ENCODE measurements at places on chromosomes 4 and X. TPM values are rescaled to one million over a fixed set of nuclear protein-coding genes. Genes with fewer than 3 reads are reported as not detected.
A peak's percentile ranks its signal among the peaks of the same experiment; 100 is the strongest.

GRCh38 chrX:116499780-116500179 is 37.0 kb upstream of the CT83 start:
- no peak for ATAC-seq

DNA sequence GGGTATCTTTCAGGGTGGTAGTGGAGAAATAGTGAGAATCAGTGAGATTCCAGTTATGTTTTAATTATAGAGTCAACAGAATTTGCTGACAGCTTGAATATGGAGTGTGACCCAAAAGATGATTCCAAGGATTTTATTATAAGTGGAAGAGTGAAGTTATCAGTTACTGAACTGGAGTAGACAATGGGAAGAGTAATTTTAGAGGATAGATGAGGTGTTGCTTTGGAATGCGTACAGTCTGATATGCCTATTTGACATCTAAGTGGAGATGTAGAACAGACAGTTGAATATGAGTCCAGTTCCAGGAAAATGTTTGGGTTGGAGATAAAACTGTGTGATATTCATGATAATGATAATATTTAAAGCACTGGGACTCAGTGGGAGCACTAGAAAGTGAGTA is 174.2 kb downstream of the MAPK10 start:
- ATAC-seq: no peak

DNA sequence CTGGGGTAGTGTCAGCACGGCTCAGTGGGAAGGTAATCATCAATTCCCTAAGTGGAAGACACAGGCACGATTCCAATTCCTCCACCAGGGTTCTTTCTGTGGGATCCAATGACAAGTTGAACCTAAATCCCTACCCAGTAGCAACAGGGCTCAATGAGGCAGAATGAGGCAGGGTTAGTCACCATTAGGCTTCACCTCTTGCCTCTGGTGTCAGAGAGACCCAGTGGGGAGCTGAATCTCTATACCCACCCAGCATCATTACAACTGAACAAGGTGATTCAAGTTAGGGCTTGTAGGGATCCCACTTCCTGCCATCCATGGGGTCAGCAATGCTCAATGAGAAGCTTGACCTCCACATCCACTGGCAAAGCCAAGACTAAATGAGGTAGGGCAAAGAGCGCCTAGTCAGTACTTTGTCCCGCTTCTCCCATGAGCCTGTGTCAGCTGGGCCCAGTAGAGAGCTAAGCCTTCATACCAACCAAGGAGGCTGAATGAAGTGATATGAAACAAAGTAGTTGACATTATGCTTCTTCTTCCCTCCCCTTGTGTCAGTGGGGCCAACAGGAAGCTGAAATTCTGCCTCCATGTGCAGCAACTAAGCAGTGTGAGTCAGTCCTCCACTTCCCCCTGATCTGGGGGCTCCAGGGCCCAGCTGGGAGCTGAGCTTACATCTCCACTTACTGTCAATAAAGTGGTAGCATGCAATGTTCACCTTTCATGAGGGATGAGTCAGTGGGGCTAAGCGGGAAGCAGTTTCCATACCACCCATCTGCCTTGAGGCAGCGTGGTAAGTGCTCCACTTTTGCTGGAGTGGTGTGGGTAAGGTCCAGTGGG is 36.4 kb upstream of the RBM41 start:
- ATAC-seq: no peak

DNA sequence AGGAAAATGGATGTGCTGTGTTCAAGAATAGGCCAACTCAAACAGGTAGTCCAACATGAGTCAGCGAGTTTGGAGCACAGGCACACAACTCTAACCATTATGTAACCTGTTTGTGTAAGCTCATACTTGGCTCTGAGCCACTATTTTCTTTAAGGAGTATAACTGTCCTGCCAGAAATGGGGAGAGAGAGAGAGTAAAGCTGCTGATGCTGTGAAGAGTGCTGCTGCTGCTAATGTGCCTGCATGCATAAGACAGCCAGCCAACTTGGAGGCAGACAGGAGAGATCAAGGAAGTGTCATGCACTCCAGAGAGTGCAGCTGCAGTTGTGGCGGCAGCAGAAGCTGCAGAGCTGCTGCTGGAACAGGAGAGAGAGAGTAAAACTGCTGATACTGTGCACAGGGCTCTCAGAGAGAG is 11.7 kb upstream of the STATH start:
- ATAC-seq: peak; percentile 46

- ATAC-seq: no peak
Observed at GRCh38 chr4:41506130-41506529, 31.8 kb upstream of the LIMCH1 start.

- ATAC-seq: no peak
Observed at GRCh38 chrX:45601052-45601451, 400.4 kb upstream of the DIPK2B start.

DNA sequence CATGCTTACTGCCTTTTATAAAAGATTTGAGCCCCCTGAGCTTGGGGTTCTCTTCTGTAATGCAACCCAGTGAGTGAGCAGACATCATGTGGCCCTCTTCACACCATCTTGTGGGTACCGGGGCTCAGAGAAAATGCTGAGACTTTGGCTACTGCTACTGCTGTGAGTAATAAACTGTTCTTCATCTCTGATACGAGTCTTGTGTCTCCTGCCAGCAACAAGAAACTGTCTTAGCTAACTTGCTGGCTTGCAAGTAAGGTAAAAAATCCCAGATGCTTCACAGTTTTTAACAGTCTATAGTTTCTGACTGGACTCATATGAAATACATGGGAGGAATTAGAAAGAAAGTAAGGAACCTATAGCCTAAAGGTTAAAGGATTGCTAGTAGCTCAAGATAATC is 148.3 kb downstream of the GPC3 start:
- no peak for ATAC-seq

GRCh38 chr4:113457886-113458285 is 303.7 kb downstream of the CAMK2D start:
- no peak for ATAC-seq

DNA sequence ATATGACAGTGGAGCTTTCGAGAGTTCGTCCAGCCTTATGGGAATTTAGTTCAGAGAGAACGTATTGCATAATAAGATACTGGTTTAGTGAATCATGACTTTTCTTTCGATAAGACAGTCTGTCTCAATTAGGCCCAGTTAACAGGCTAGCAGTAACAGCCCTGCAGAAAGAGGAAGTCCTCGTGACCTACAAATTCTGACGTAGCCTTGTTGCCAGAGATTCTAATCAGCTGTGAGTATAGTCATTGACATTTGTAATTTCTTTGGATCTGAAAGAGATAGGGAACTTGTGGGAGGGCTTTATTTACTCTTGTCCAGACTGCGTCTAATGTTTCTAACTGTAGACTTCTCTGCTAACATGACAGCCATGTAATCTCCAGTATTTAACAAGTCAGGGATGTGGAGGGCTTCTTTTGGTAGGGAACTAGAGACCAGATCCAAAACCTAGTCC is 15.8 kb downstream of the ART3 start:
- ATAC-seq: peak; percentile 70

DNA sequence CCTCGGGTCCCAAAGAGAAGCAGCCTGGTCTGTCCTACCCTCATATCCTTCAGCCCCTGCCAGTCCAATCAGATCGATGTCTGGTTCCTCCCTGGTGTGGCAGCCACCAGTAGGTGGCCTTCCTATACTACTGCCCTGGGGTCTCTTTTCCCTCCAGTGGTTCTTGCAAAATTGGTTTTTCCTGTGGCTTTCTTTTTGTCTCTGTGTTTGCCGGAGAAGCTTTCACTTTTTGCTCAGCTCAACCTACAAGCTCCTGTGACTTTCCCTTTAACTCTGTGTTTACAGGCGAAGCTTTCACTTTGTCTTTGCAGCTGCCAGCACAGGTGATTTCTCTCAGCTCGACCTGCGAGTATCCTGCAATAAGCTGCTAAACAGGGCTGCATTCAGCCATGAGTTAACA is 46.8 kb downstream of the UGT2A3 start:
- ATAC-seq: no peak

GRCh38 chrX:5086388-5086787 is 1142.3 kb downstream of the NLGN4X start:
- ATAC-seq: no peak

GRCh38 chrX:8868906-8869305 is 67.7 kb upstream of the FAM9A start:
- no peak for ATAC-seq

DNA sequence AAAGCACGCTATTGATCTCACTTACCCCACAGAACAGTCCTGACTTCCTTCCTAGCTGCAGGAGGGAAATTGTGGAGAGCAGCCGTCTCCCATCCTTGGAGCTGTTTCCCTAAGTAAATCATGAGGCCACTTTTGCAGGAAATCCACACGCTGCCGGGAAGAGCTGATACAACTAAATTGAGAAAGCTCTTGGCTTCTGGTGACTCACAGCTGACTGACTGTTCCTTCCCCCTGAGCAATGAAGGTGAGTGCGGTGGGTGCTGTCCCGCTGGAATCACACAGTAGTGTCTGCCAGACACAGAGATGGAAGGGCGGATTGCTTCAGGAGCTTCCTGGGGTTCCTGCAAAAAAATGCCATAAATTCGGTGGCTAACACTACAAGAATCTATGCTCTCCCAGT is 268.9 kb downstream of the ASMT start:
- no peak for ATAC-seq

DNA sequence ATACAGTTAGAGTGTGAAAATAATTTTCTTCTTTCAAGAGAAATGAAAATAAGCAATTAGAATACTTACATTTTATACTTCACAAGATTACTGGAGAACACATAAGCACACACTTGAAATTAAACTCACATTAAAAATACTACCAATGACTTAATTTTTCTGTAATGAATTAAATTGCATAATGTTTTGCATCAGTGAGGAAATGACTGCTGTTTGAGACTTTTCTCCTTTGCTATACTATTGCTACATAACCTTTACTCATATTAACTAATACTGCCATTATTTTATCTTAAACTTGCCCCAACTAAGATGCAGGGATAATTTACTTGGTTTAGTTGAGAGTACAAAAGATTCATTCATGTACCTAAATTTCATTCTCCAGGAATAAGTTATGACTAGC is 590.9 kb downstream of the ARAP2 start:
- ATAC-seq: no peak

- no peak for ATAC-seq
Observed at GRCh38 chr4:85938062-85938461, 421.8 kb downstream of the MAPK10 start.

DNA sequence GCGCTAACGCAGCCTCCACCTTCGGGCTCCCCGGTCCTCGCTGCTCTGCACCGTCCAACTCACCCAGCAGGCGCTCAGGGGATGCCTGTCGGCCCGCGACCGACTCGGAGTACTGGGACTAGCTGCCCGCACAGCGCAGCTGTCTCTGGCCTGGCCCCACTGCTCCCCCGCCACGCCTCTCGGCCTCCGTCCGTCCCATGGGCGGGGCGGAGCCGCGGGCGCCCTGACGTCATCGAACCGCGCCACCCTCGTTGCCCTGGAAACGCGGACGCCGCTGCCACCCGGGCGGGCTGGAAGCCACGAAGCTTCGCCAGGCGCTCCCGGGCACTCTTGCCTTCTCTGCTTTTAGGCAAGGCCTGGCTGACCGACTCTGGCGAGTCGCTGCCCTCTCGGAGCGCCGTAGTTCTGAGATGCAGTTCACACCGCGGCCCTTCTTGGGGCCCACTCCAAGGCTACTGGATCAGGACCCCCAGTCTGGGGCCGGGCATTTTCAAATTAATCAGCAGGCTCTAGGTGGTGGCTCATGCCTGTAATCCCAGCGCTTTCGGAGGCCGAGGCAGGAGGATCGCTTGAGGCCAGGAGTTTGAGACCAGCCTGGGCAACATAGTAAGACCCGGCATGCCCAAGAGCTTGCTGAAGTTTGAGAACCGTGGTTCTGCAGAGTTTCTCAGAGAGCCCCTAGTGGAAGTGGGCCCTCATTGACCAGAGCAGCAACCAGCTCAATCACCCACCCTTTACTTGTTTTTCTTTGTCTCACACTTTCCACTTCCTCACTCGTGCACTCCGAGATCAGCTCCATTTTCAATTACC is 12.0 kb downstream of the ACOX3 start:
- ATAC-seq: peak; percentile 96

GRCh38 chr4:111268769-111269414 is 646.0 kb upstream of the PITX2 start:
- no peak for ATAC-seq

DNA sequence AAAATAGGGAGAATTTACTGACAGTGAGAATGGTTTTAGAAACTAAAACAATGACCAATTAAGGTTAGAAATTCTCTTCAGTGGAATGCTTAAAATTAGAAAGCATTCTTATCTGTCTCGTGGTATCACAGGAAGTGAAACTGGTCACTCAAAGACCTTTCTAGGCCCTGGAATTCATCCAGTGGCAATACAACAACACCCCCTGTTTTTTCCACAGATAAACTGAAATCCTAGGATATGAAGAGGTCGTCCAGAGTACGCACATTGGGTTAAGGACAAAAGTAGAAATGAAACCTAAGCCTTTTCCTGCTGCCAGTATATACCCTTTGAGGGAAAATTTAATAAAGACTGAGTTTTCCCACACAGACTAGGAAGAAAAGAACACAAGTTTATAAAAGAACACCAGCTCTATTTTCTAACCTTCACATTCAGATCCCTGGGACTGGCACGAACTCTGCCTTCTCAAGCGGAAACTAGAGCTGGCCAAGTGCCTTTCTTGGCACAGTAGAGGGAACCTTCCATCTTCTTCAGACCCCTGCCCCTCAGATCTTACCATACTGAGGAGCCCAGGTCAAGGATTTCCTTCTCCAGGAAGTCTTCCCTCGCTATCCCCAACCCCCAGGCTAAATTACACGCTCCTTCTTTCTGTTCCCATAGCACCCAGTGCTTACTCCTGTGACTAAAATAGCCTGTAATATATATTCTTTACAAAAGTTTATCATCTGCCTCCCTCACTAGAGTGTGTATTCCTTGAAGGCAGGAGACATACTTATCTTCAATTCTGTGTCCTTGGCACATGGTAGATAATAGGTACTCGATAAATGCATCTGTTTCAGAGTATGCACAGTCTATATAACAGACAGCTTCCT is 16.9 kb downstream of the LHFPL1 start:
- ATAC-seq: no peak

DNA sequence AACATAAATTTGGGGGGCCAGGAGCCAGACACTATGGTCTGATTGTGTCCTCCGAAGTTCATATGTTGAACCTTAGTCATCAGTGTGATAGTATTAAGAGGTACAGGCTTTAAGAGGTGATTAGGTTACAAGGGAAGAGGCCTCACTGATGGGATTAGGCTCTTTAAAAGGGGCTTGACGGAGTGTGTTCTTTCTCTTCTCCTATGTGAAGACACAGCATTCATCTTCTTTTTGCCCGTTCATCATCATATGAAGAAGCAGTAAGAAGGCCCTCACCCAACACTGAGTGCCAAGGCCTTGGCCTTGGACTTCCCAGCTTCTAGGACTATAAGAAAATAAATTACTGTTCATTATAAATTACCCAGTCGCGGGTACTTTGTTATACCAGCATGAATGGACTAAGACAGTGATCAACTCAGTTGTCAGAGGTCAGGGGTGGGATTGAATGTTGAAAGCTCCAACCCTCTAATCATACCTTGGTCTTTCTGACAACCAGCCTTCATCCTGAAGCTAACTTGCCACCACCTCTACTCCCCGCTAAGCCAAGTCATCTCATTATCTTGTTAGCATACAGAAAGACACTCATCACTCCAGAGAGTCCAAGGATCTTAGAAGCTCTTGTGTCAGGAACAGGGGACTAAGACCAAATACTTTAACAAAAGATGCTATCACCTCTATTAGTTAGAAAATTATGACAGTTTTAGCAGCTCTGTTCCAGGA is 543.4 kb upstream of the DIPK2B start:
- no peak for ATAC-seq

Gene ODAPH
- total RNA-seq: not detected

Gene NXF2
- not detected for total RNA-seq

Gene DUX4
- total RNA-seq: not detected

Gene ADAMTS3
- total RNA-seq: 1.1 TPM

Gene CCDC120
- total RNA-seq: 2.6 TPM

Gene MAGEA4
- not detected for total RNA-seq

Gene SPANXC
- not detected for total RNA-seq

Gene GPR143
- total RNA-seq: not detected

Gene KLHL4
- total RNA-seq: 3.1 TPM

Data from gastroesophageal sphincter (tissue), 4 donors.